ENCODE measurements at places on chromosomes 3 and 15. TPM values are rescaled to one million over a fixed set of nuclear protein-coding genes. Genes with fewer than 3 reads are reported as not detected.

GRCh38 chr3:177946497-177946896, 589.7 kb upstream of the KCNMB2 start:
- H3K27me3 ChIP-seq = no peaks in the 10 kb centered on the region
- no peak overlapping the region for H3K27ac ChIP-seq
- H3K4me1 ChIP-seq = peaks cover 21% of the 10 kb centered on the region
- H3K36me3 ChIP-seq = peaks cover 4% of the 10 kb centered on the region
- H3K4me3 ChIP-seq = no peak overlapping the region

DNA sequence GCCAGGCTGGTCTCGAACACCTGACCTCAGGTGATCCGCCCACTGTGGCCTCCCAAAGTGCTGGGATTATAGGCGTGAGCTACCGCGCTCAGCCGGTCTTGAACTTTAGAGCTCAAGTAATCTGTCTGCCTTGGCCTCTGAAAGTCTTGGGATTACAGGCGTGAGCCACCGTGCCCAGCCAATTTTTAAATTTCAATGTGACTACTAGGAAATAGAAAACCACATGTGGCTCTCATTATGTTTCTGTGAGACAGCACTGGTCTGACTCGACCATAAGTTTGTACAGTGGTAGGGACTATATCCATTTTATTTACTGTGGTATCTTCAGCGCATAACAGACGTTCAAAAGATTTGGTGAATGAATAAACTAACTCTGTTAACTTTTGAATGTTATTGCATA, 9.1 kb downstream of the ZFAND6 start:
- H3K36me3 ChIP-seq = no peaks in the 10 kb centered on the region
- peak; percentile 34 for DNase-seq
- H3K4me1 ChIP-seq = peaks cover 59% of the 10 kb centered on the region
- no peak overlapping the region for H3K27ac ChIP-seq
- no peaks in the 10 kb centered on the region for H3K27me3 ChIP-seq

GRCh38 chr15:48962662-48963523, 826 bp downstream of the SHC4 start:
- H3K4me1 ChIP-seq = peaks cover 32% of the 10 kb centered on the region
- H3K4me3 ChIP-seq = peak overlapping the region; percentile 61
- peaks cover 25% of the 10 kb centered on the region for H3K27me3 ChIP-seq
- H3K36me3 ChIP-seq = no peaks in the 10 kb centered on the region
- H3K27ac ChIP-seq = no peak overlapping the region

DNA sequence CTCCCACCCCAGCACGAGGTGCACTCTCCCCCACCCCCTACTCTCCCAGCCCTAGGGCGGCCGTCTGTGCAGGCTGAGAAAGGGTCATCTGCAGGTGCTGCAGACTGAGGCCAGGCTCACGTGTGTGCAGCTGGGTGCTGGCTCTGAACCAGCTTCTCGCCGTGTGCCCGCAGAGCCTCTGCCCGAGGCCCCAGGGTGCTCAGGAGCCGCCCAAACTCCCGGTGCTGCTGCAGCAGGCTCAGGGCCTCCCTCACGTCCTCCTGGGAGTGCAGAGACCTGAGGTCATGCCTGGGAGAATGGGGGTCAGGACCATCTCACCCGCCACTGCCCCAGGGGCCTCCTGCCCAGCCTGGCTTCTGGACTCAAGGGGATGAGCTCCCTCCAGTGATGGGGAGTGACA, 17.2 kb downstream of the SPTBN5 start:
- H3K4me1 ChIP-seq = peaks cover 9% of the 10 kb centered on the region
- H3K36me3 ChIP-seq = no peaks in the 10 kb centered on the region

DOCK3 gene
- 2.7 TPM for total RNA-seq

GRCh38 chr3:42830437-42831320, 21.4 kb downstream of the ACKR2 start:
- DNase-seq = no peak
- peaks cover 5% of the 10 kb centered on the region for H3K27me3 ChIP-seq
- H3K4me1 ChIP-seq = no peaks in the 10 kb centered on the region
- H3K27ac ChIP-seq = no peak overlapping the region
- no peak overlapping the region for H3K4me3 ChIP-seq

- peaks cover 4% of the 10 kb centered on the region for H3K27me3 ChIP-seq
- DNase-seq = peak; percentile 43
- peaks cover 38% of the 10 kb centered on the region for H3K4me1 ChIP-seq
- H3K27ac ChIP-seq = peak overlapping the region; percentile 85
- H3K36me3 ChIP-seq = peaks cover 21% of the 10 kb centered on the region
- peak overlapping the region; percentile 75 for H3K4me3 ChIP-seq
Measured at GRCh38 chr3:45688194-45688881, 858 bp upstream of the SACM1L start.

- H3K27me3 ChIP-seq = peaks cover 9% of the 10 kb centered on the region
- no peaks in the 10 kb centered on the region for H3K36me3 ChIP-seq
- H3K4me1 ChIP-seq = peaks cover 19% of the 10 kb centered on the region
- H3K4me3 ChIP-seq = no peak overlapping the region
- no peak overlapping the region for H3K27ac ChIP-seq
- DNase-seq = no peak
Measured at GRCh38 chr15:39265261-39265660, 315.6 kb upstream of the THBS1 start.

FEZF2 gene
- not detected for total RNA-seq

GRCh38 chr3:30511524-30512251, 94.7 kb upstream of the TGFBR2 start:
- H3K27me3 ChIP-seq = no peaks in the 10 kb centered on the region
- H3K36me3 ChIP-seq = no peaks in the 10 kb centered on the region
- H3K4me3 ChIP-seq = no peak overlapping the region
- peaks cover 7% of the 10 kb centered on the region for H3K4me1 ChIP-seq

DNA sequence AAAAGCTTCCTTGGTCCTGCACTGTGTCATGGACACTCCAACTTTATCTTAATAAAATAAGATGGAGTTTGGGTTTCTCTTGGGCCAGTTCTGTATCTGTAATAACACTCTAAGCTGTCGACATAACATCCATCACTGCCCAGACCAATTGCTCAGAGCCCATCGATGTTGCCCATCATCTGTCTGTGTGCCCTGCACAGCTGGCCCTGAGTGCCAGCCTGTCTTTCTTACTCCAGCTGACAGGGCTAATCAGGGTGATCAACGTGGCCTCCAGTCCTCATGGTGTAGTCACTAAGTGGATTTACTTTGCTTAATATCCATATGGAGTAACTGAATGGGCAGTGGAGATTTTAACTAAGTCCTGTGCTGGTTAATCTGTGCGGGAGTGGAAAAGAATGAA, 419.8 kb upstream of the TPM1 start:
- no peak for DNase-seq
- peaks cover 4% of the 10 kb centered on the region for H3K27me3 ChIP-seq
- H3K27ac ChIP-seq = no peak overlapping the region
- peaks cover 12% of the 10 kb centered on the region for H3K4me1 ChIP-seq
- no peaks in the 10 kb centered on the region for H3K36me3 ChIP-seq

CERS3 gene
- 0.31 TPM for total RNA-seq

PRICKLE2 gene
- not detected for total RNA-seq

TGFBR2 gene
- 37.0 TPM for total RNA-seq

RARRES1 gene
- not detected for total RNA-seq

GRCh38 chr15:101461097-101461496, 28.4 kb downstream of the PCSK6 start:
- H3K27ac ChIP-seq = peak overlapping the region; percentile 47
- peaks cover 8% of the 10 kb centered on the region for H3K27me3 ChIP-seq
- no peak overlapping the region for H3K4me3 ChIP-seq
- DNase-seq = no peak
- no peaks in the 10 kb centered on the region for H3K36me3 ChIP-seq

EAF2 gene
- 14.8 TPM for total RNA-seq

DNA sequence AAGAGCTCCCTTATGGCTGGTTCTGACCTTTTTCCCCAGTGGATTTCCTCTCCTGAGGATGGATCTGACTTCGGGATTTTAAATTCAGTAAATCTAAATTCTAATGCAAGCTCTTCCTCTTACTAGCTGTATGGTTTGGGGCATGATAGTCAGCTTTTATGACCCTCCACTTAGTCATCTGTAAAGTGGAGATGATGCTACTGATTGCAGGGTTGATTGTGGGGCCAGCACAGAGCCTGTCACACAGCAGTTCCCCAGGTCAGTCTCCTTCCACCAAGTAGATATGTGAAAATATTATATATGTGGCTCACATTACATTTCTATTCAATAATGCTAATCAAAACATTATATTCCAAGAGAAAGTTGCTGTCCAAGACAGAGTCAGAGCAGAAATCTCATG, 141.3 kb upstream of the UBE2E1 start:
- H3K4me3 ChIP-seq = no peak overlapping the region
- H3K4me1 ChIP-seq = no peaks in the 10 kb centered on the region
- no peak for DNase-seq

AMT gene
- total RNA-seq = 2.4 TPM

AGBL1 gene
- 0.10 TPM for total RNA-seq

DNA sequence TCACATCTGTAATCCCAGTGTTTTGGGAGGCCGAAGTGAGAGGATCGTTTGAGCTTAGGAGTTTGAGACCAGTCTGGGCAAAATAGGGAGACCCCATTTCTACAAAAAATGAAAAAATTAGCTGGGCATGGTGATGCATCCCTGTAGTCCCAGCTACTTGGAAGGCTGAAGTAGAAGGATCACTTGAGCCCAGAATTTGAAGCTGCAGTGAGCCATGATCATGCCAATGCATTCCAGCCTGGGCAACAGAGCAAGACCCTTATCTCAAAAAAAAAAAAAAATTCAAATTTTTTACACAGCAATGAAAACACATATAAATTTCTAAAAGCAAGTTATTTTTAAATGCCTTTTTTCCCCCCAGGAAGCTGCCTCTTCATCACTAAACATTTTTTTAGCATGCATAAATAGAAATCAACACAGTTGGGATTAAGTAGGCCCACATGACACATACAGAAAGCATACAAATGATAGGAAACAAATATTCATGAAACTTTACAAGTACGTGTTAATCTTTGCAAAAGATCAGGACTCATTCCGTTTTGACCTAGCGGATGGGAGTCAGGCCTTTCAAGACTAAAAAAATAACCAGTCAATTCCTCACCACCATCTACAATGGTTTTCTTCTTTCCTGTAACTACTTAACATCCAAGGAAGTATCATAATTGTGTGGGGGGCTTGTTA, 45.6 kb upstream of the IGDCC4 start:
- no peak overlapping the region for H3K27ac ChIP-seq
- peaks cover 3% of the 10 kb centered on the region for H3K4me1 ChIP-seq
- no peak overlapping the region for H3K4me3 ChIP-seq
- H3K27me3 ChIP-seq = no peaks in the 10 kb centered on the region
- H3K36me3 ChIP-seq = peaks cover 22% of the 10 kb centered on the region
- DNase-seq = no peak

DNA sequence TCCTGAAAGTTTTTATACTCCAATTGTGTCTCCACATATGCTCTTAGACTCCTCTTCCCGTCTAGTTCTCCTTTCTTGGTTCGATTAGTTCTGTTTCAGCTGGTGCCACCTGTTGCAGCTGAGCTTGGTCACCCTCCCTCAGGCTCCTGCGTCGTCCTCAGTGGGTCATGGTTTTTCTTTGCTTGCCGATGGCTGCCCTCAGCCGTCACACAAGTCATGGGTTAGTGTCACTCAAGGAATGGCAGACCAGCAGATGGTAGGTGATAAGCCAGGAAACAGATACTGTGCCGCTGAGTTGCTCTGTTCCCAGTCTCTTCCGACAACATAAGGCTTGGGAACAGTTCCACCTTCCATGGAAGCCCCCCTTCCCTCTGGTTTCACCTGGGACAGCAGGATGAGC, 109.9 kb downstream of the IGF1R start:
- H3K4me1 ChIP-seq = peaks cover 7% of the 10 kb centered on the region
- no peaks in the 10 kb centered on the region for H3K36me3 ChIP-seq
- H3K27ac ChIP-seq = no peak overlapping the region
- no peak overlapping the region for H3K4me3 ChIP-seq

DNA sequence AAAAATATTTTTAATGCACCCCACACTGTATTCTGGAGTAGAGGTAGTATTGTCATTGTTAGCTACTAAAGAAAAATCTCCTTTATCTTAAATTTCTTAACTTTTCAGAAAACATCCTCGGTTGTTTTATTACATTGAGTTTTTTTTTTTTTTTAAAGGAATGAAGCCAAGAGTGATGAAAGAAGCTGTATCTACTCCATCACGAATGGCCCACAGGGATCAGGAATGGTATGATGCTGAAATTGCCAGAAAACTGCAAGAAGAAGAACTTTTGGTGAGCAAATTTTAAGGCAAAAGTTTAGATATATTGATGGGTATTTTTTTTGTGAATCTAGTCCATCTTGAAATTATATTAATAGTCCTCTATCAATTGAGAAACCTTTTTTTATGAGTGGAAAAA, 49.7 kb upstream of the UTS2B start:
- H3K4me1 ChIP-seq = peaks cover 2% of the 10 kb centered on the region
- H3K36me3 ChIP-seq = peaks cover 4% of the 10 kb centered on the region

GRCh38 chr3:137121704-137122314, 164.0 kb downstream of the IL20RB start:
- H3K36me3 ChIP-seq = no peaks in the 10 kb centered on the region
- no peak overlapping the region for H3K4me3 ChIP-seq
- H3K27me3 ChIP-seq = peaks cover 8% of the 10 kb centered on the region

DNA sequence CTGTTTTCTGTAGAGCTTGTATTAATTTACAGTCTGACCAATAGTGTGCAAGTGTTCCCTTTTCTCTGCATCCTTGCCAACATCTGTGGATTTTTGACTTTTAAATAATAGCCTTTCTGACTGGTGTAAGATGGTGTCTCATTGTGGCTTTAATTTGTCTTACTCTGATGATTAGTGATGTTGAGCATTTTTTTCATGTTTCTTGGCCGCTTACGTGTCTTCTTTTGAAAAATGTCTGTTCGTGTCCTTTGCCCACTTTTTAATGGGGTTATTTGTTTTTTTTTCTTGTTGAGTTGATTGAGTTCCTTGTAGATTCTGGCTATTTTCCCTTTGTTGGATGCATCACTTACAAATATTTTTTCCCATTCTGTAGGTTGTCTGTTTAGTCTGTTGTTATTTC, 7.6 kb upstream of the ACOX2 start:
- H3K36me3 ChIP-seq = no peaks in the 10 kb centered on the region
- H3K4me3 ChIP-seq = no peak overlapping the region
- H3K4me1 ChIP-seq = no peaks in the 10 kb centered on the region
- DNase-seq = no peak
- H3K27ac ChIP-seq = no peak overlapping the region

DNA sequence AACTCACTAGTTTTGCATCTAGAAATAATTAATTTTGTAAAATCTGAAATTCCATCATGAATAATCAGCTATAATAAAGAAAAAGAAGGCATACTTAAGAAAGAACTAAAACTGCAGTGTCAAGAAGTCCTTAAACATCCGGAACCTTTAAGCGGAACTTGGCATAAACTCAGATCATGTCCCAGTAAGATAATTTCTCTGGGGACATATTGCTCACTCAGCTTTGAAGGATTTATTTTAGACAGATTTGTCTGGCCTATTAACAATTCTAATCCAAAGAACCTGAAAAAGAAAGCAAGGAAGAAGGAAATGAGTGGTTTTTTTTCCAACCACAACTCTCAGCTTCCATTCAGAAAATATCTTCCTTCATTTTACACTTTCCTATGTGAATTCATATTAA, 850.3 kb downstream of the ROBO1 start:
- H3K4me3 ChIP-seq = no peak overlapping the region
- no peaks in the 10 kb centered on the region for H3K4me1 ChIP-seq
- H3K27ac ChIP-seq = no peak overlapping the region
- H3K27me3 ChIP-seq = no peaks in the 10 kb centered on the region
- DNase-seq = no peak

FGF7 gene
- total RNA-seq = not detected

All from activated CD4-positive, alpha-beta memory T cell treated with anti-CD3 and anti-CD28 coated beads for 36 hours (primary cell).